Stimulated activated CD4-positive, alpha-beta T cell treated with anti-CD3 and anti-CD28 coated beads, Interleukin-2, amount 100 ng/mL, for 48 hours (primary cell): ENCODE measurements at places on chromosomes 5 and 9.
A peak's percentile ranks its signal among the peaks of the same experiment; 100 is the strongest.

- DNase-seq, result no peak
Observed at GRCh38 chr5:64497386-64497785, 8.4 kb upstream of the RGS7BP start.

DNA sequence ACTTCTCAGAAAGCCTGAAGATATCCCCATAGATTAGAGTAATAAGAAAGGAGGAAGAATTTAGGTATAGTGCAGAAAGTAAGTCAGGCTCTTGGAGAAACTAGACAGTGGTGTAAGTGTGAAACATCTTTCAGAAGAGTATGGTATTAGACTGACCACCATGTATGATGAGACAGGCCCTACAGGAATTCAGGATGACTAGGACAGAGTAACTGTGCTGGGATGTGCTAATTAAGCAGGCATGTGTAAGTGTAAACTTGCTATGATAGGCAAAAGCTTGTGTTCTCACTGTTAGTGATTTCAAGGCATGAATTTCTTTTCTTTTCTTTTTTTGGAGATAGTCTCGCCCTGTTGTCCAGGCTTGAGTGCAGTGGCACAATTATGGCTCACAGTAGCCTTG lies 70.8 kb downstream of the RAB24 start:
- no peak for DNase-seq

GRCh38 chr9:24464319-24464951 lies 81.3 kb downstream of the IZUMO3 start:
- DNase-seq, result no peak

- no peak for DNase-seq
Observed at GRCh38 chr9:68751556-68751955, 46.5 kb downstream of the PIP5K1B start.

GRCh38 chr5:94288937-94289336 lies 329.5 kb downstream of the KIAA0825 start:
- DNase-seq, result no peak

- no peak for DNase-seq
Observed at GRCh38 chr9:88835038-88835466, 156.2 kb upstream of the S1PR3 start.

GRCh38 chr5:171785517-171785916 lies at the start of gene SMIM23:
TSS of gene SMIM23 (plus strand) at chr5:171785817. CDS start at chr5:171785872, 55 bp downstream.
- no peak for DNase-seq

DNA sequence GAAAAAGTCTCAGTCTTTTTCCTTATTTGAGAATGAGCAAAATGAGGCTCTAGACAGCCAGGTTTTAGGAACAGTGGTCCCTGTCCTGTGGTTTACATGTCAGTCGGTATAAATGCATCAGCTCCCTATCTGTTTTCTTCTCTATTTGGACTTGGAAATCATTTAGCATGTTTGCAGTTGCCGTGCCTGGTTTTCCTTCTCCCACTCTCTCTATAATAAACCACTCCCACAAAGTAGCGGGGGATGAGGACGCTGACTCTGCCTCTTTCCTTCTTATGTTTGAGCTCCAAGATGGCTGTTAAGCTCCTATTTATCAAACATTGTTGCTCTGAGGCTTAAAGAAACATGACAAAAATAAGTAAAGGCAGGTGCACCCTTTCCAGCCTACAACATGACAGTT lies 57.2 kb upstream of the CTSL start:
- no peak for DNase-seq

DNA sequence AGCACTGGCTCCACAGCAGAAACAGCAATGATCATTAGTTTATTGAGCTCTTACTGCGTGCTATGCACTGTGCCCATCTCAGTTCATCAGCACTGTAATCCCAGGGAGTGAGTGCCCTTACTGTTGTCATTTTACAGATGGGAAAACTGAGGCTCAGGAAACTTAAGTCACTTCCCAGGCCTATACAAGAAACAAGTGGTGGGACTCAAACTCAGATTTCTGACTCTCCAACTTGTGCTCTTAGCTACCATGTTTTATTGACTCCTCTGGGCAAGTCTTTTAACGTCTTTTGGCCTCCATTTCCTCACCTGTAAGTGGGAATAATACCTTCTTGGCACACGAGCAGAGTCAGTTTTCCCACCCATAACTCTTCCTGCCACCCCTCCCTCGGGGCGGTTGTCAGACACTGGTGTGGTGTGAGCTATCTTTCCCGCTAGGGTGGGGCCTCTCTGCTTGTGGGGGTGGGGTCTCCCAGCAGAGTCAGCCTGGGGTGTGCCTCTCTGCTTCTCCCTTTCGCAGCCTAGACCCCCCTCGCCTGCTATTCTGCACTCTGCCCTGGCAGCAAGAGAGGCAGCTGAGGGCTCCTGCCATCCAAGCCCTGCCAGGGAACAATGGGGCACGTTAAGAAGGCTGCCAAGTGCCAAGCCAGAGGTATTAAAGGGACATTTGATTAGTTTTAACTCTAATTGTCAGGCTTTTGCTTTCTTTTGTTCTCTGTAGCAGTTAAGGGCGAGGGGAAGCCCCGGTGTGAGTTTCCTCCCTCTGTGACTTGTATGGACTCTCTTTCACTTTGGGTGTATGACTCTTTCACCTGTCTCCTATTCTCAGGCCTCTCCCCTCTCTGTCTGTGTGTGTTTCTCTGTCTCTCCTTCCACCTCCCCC lies 12.1 kb downstream of the GALNT10 start:
- DNase-seq, result peak; percentile 29

GRCh38 chr5:140131967-140132409 lies 6.3 kb downstream of the IGIP start:
- DNase-seq, result no peak

- DNase-seq, result no peak
Observed at GRCh38 chr9:69215774-69216485, 41.9 kb downstream of the TJP2 start.

DNA sequence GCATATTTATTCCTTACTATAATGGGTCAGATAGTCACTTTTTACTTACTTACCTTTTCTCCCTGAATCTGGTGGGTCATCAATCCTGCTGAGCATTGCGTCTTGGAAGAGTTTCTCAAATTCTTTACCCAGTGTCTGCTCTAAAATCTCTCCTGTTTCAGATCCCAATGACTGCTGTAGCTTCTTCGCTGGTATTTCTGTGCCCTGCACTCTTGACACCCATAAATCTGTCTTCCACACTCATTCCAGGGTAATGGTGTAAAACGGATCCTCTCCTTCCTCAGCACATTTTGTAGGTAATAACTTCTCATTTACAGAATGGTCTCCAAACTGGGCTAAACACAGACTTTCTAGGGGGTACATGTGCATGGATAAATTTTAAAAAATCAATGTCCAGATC lies 407.4 kb downstream of the DMAC1 start:
- DNase-seq, result no peak

DNA sequence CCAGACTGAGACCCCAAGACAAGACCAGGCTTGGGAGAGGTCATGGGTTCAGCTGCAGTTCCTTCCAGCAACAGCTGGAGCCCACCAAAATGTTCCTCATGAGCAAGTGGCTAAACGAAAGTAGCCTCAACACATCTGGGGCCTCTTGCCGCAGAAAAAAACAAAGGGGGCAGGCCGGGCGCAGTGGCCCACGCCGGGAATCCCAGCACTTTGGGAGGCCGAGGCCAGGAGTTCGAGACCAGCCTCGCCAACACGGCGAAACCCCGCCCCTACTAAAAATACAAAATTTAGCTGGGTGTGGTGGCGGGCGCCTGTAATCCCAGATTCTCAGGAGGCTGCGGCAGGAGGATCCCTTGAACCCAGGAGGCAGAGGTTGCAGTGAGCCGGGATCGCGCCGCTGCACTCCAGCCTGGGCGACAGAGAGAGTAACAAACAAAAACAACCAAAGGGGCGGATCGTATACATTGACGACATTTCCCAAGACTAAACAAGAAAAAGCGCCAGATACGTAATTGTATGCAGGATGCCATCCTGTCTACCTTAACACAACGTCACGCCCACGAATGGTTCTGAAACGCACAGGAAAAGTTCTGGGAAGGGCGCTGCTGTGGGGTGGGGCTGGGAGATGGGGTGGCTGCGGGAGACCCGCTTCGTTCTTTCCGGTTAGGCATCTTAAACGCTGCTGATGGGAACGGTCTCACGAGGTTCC lies 1.7 kb downstream of the INPP5E start:
- no peak for DNase-seq

DNA sequence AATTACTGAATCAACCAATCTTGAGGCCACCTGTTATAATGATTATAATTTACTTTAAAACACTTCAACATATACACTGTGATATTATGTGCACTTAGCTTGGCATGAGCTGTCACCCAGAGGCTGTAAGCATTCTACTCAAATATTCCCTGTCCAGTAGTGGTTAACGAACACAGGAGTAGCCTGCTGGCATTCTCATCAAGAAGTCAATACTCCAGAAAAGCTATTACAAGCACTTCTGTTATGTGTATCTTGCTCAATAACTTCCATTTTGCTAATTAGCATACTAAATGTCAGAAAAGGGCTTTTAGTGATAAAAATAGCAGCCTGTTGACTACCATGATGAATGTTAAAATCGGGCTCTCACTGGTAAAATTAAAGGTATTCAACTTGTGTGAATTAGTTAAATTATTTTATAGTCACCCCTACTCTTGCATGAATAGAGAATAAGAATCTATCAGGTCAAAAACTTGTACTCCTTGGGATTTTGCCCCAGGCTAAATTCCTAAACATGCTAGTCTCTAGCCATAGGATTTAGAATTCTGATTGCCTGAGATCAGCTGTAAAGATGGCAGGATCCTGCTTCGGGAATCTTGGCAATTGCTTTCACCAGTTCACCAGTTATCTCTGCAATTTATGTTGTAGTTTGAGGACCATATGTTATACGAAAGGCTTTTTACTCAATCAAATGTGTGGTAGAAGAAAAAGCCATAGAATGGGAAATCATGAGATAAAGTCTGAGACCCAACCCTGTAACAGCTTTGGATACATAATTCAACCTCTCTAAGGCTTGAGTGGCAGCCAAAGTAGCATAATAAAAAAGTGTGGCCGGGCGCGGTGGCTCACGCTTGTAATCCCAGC lies 43.4 kb upstream of the PAM start:
- DNase-seq, result no peak

GRCh38 chr9:132054024-132054423 lies 25.6 kb downstream of the MED27 start:
- no peak for DNase-seq
